Activated naive CD8-positive, alpha-beta T cell treated with anti-CD3 and anti-CD28 coated beads, Interleukin-2, amount 50 U/mL, for 16 hours (primary cell): ENCODE measurements at places on chromosomes 7 and 10.

- no peak for DNase-seq
Observed at GRCh38 chr7:14751461-14751860, 151.1 kb downstream of the DGKB start.

- DNase-seq, result no peak
Observed at GRCh38 chr7:116583653-116584052, 58.8 kb downstream of the CAV1 start.

GRCh38 chr10:63120554-63120953, 12.6 kb upstream of the NRBF2 start:
- no peak for DNase-seq

GRCh38 chr7:50988465-50988864, 205.8 kb upstream of the GRB10 start:
- no peak for DNase-seq

- no peak for DNase-seq
Observed at GRCh38 chr10:91536111-91536510, 96.8 kb downstream of the PPP1R3C start.

GRCh38 chr10:119511828-119512515, 30.5 kb downstream of the RGS10 start:
- no peak for DNase-seq

GRCh38 chr7:90988996-90989765, 275.1 kb upstream of the FZD1 start:
- no peak for DNase-seq
